ENCODE measurements at places on chromosomes 1 and 21.

DNA sequence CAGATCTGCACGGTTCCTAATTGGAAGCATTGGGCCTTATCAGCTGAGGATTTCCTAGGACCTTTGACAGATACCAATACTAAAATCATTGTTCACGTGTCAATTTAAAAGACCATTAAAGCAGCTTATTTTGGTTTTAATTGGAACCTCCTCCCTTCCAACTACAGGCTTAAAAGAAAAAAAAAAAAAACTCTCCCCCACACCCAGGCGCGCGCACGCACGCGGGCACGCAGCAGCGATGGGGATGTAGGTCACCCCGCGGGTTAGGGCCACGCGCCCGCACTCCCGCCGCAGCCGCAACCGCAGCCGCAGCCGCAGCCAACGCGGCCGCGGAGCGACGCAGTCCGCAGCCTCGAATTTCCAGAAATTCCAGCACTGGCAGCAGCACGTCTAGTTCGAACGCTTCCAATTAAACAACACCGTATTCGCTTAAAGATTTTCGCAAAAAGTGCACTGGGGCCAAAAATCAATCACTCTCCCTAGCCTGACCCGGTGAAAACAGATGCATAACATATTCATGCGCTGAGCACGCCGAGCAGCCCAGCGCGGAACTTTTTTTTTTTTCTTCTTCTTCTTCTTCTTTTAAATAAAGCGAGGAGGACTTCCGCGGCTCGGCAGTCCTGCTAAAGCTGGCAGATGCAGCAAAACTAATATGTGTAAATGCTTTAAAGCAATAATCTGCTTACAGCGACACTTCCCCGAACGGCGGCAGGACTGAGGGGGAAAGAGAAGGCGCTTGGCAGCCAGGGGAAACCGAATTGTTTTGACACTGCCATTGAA is 13.3 kb upstream of the BARHL2 start:
- no peak for DNase-seq

DNA sequence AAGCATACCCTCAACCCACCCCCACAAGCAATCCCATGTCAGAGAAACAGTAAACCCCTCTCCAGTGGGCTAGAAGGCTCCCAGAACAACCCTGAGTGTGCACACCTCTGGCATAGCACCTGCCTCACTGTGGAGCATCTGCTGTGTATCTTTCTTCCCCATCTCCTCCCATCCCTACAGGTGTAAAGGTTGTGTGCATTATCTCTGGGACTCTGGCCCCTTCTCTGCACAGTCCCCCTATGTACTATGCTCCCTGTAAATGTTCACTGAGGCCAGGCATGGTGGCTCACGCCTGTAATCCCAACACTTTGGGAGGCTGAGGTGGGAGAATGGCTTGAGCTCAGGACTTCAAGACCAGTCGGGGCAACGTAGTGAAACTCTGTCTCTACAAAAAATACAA is 700 bp upstream of the CACNA1S start:
- no peak for DNase-seq

DNA sequence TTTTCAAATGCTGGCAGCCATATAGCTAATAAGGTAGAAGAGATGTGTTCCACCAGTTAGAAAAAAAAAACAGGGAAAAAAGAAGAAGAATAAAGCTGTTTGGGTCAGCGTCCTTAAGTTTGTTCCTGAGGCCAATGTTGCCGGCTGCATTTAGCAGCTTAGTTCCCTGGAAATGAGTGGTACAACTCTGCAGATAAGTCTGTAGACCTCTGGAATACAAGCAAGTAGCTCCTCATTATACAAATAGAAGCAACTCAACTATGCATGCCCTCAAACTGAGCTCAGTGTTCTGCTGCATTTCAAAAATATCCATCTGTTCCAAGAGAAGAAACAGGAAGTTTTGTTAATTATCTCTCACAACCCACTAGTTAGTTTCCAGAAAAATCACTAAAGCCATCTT is 181.2 kb upstream of the PKN2 start:
- DNase-seq, result no peak

DNA sequence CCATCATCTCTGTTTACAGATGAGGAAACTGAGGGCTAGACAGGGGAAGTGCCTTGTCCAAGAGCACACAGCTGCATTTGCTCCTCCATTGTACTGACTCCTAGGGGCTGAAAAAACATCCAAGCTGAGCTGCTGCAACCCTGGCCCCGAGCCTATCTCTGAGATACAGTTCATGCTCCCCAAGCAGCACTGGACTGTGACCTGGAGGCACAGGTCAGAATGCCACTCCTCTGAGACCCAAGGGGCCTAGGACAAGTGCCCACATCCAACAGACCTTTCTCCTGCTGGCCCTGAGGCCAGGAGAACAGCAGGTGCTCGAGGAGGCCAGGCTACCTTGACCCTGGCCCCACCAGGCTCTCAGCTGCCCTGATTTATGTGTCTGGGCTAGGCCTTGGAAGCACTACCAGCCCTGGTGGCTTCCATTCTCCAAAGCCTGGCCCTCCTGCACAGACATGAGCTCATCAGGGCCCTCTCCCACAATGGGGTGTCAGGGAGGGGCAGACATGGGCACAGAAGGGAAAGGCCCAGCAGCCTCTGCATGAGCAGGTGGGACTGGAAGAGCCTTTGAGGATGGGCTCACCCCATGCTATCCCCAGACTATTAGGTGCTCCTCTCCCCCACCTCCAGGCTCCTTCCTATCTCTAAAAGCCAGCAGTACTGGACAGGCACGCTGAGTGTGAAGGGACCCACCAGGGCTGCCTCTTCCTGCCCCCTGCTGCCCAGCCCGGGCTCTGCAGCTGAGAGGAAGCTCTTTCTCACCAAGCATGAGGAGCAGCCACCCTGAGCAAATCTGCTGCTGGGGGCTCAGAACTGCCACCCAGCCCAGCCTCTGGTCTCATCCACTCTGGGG is 18.8 kb downstream of the ADGRB2 start:
- DNase-seq, result peak; percentile 93

GRCh38 chr1:218490406-218490922 is 145.3 kb downstream of the TGFB2 start:
- DNase-seq, result no peak

GRCh38 chr21:35861661-35862060 is 198.7 kb downstream of the SETD4 start:
- DNase-seq, result no peak

GRCh38 chr1:230861970-230862595 is 6.2 kb downstream of the C1orf198 start:
- DNase-seq, result no peak

GRCh38 chr1:9809100-9809510 is 14.7 kb downstream of the CLSTN1 start:
- no peak for DNase-seq

- no peak for DNase-seq
Observed at GRCh38 chr1:182484531-182485257, 34.7 kb downstream of the RGSL1 start.

DNA sequence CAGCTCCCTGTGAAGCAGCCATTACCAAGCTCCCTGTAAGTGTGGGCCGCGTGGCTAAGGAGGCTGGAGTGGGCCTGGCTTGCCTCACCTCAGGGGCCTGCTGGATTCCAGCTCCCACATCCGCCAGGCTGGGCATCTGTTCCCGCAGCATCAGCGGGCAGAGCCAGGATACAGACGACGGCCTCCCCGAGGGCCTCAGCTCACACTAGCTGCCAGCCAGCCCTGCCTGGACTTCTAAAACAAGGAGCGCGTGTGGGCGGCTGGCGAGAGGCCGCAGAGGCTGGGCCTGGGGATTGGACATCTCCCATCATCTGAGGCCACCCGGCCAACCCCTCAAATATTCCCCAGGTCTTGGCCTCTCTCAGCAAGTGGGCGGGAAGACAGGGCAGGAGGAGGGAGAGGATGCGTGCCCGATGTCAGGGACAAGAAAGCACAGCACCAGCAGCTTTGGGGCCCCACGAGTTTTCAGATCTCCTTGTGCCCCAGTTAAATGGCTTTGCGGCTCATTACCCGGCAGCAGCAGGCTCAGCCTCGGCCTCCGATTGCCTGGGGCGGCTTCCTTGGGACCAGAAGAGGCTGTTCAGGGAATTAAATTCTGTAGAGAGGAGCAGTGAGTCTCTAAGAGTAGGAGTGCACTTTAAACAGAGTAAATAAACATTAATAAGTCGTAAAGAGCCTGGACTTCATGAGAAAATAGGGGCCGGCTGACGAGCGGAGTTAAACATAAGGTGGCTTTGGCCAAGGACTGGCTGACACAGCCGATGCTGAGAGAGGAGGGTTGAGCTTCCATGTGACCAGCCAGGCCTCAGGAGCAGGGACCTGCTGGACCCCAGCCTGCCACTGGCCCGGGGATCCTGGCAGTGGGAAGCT is 208.9 kb upstream of the C1orf174 start:
- no peak for DNase-seq

DNA sequence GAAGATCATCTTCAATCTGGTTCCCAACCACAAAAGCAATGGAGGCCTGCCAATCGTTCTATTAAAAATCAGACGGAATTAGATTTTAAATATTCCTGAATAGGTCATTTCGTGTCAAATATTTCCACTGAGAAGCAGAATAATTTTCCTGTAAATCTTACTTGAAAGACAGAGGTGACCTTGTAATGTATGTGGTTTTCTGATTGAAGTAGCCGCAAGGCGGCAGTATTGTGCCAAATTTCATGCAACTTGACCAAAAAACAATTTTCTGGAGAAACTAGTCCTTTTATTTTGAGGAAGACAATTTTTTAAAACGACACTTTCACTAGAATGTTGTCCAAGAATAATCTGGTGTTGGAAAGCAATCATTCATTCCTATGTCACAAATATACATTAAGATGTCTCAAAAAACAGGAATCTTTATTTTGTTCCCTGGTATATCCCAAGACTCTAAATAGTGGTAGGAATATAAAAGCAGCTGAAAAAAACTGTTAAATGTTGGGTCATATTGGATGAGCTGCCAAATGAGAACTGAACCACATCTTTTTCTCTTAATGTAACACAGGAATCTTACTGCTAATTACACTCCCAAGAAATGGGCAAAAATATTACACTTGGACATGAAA is 33.6 kb downstream of the SPAG17 start:
- peak; percentile 37 for DNase-seq

- DNase-seq, result no peak
Observed at GRCh38 chr1:202289009-202289408, 52.7 kb downstream of the UBE2T start.

- DNase-seq, result no peak
Observed at GRCh38 chr1:211619033-211619996, 40.4 kb upstream of the SLC30A1 start.

GRCh38 chr1:182617734-182618351 is 13.7 kb upstream of the RGS16 start:
- no peak for DNase-seq

DNA sequence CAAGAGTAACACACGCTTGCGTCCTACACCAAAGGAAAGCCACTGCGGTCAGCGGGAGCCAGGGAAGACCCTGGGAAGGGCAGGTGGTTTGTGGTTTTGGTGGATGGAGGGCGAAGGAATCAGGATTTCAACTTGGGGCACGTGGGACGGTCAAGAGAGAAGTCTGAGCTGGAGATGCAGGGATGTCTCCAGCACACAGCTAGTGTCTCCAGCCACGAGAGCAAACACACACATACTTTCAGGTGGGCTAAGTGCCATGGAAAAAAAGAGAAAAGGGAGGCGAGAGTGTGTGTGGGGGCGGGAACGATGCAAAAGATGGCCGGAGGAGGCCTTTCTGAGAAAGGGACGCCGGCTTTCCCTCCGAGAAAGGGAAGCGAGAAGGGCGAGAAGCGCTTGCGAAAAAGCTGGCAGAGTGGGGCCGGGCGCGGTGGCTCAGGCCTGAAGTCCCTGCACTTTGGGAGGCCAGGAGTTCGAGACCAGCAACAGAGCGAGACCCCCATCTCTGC is 1.4 kb upstream of the SRRM1 start:
- peak; percentile 61 for DNase-seq

DNA sequence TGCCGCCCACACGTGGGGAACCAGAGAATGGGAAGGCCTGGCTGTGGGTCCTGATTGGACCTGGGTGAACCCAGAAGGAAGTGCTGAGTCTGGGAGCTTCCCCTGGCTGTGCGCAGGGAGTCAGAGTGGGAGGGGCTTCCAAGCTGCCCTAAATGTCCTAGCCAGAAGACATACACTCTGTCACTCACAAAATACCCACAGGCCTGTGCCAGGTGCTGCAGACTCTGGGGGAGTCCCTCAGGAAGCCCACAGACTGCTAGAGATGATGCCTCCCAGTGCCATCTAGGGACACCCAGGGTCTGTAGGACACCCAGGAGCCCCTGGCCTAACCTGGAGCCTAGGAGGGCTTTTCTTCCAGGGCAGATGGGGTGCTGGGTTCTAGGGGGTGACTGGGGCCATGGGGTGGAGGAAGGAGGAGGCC is 33.7 kb upstream of the LRP8 start:
- no peak for DNase-seq

DNA sequence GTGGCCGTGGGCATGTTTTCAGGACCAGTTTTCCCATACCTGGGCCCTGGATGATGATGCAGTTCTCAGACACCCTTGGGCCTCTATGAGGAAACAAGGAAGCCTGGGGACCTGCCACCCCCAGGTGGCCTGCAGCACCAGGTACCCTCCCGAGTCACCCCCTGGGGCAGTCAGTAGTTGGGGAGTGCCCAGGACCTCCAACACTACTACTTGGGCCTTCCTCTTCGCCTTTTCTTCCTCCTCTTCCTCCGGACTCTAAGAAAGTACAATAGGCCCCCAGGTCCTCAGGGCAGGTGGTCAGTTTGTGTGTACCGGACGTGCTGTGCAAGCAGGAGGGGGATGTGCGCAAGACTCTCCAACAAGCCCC is 11.9 kb upstream of the SRARP start:
- DNase-seq, result no peak

DNA sequence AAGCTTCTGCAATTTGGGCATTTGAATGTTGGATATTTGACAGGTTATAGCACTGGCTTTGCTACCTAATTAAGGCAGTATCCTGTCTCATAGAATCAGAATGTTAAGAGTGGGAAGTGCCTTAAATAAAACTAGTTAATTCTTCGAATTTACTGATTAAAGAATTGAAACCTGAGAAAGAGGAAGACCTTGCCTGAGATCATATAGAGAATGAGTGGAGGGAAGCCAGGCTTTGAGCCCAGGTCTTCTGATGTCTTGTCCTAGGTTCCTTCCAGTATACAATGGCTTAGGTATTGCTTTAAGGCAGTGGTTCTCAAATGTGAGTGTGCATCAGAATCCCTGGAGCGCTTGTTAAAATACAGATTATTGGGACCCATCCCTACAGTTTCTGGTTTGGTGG is 20.9 kb upstream of the SH3BGRL3 start:
- DNase-seq, result no peak

All from AG20443 (cell line).